Esophagus squamous epithelium (tissue), 5 donors: ENCODE measurements at places on chromosomes 5 and 9. TPM values are rescaled to one million over a fixed set of nuclear protein-coding genes. Genes with fewer than 3 reads are reported as not detected.

GRCh38 chr9:75803130-75803529, 87.3 kb upstream of the PCSK5 start:
- DNase-seq = no peak

GRCh38 chr5:34930870-34931269, 1.5 kb downstream of the DNAJC21 start:
- no peak for DNase-seq

- DNase-seq = no peak
These were observed 250.4 kb upstream of the IRX1 start for GRCh38 chr5:3345195-3345594.

GRCh38 chr9:116267021-116267420, 113.4 kb downstream of the PAPPA start:
- DNase-seq = no peak

DNA sequence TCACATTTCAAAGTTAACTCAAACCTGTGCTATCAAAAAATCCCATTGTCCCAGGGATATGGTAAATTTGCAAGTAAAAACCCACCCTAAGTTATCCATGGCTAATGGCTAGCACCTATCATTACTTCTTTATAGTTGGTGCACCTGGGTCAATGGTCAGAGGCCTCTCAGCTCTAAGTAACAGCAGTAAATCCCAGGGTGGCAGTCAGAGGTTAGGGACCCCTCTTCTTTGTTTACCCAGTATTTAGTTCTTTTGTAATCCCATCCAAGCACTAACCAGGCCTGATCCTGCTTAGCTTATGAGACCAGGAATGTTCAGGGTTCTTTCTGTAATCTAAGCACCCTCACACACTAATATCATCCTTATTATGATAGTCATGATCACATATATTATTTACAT, 52.1 kb upstream of the WWC1 start:
- DNase-seq = no peak

DNA sequence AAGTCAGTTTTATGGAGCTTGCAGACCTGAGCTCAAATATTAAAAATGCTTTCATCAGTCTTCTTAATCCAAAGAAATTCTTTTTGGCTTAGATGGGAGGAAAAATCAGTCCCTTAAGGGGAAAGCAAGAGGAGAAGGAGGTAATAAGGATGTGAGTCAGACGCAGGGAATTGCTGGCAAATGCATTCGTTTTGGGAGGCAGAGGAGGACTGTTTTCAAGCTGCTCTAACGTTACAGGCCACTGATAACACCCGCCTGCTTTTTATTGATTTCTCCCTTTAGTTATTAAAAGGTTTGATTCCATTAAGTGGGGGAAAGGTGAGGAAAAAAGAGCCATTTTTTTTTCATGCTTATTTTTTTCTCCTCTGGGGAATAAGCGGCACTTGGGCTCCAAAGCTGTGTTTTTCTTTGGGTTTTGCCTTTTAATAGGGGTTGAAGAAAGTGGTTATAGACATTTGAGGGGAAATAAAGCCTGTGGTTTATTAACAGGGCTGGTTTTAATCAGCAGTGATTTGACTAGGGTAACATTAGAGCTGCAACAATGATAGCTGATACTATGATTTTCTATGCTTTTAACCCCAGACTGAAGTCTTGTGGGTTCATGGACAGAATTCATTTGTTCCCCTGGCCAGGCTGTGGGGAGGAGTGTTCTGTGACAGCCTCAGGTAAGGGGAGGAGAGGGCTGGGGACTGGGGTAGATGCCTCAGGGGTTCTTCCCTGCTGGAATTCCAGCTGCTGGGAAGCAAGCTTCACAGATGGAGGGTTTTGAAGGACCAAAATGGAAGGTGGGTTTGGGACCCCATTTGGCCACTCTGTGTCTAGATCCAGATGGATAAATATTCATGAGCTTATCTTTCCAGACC, 225.2 kb downstream of the GAS1 start:
- no peak for DNase-seq

- no peak for DNase-seq
These were observed 274.9 kb downstream of the ARHGAP26 start for GRCh38 chr5:143045062-143045461.

- no peak for DNase-seq
These were observed 41.5 kb downstream of the FBXO4 start for GRCh38 chr5:41966401-41967105.

DNA sequence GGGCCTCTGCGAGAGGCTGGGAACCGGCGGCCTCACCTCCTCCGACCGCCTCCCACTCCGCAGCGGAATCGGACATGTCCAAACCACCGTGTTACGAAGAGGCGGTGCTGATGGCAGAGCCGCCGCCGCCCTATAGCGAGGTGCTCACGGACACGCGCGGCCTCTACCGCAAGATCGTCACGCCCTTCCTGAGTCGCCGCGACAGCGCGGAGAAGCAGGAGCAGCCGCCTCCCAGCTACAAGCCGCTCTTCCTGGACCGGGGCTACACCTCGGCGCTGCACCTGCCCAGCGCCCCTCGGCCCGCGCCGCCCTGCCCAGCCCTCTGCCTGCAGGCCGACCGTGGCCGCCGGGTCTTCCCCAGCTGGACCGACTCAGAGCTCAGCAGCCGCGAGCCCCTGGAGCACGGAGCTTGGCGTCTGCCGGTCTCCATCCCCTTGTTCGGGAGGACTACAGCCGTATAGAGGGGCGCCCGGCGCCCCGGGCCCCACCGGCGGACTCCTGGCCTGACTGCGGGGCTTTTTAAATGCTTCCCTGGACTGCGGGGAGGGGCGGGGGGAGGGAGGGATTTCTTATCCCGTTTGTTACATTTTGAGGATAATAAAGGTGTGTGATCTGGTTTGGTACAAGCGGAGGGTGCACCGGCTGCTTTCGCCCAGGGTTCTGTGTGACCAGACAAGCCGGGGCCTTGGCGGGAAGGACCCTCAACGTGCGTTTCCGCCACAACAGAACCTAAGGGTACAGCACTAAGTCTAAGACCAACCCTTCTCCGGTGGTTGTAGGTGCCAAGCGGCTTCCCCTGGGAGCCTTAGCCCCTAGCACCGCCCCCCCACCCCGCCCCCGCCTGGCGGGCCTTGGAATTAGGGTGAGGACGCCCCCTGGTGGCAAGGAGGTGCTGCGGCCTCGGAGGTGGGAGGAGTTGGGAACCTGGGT, 9.3 kb downstream of the PRR7 start:
- DNase-seq = peak; percentile 50

GRCh38 chr5:4947106-4947505, 193.0 kb upstream of the ADAMTS16 start:
- no peak for DNase-seq

IL33 gene
- 29.5 TPM for total RNA-seq

FAT2 gene
- 100.0 TPM for total RNA-seq

TLE1 gene
- total RNA-seq = 19.9 TPM
